Dorsolateral prefrontal cortex (tissue), 122 donors: ENCODE measurements at places on chromosomes 5 and 9.

DNA sequence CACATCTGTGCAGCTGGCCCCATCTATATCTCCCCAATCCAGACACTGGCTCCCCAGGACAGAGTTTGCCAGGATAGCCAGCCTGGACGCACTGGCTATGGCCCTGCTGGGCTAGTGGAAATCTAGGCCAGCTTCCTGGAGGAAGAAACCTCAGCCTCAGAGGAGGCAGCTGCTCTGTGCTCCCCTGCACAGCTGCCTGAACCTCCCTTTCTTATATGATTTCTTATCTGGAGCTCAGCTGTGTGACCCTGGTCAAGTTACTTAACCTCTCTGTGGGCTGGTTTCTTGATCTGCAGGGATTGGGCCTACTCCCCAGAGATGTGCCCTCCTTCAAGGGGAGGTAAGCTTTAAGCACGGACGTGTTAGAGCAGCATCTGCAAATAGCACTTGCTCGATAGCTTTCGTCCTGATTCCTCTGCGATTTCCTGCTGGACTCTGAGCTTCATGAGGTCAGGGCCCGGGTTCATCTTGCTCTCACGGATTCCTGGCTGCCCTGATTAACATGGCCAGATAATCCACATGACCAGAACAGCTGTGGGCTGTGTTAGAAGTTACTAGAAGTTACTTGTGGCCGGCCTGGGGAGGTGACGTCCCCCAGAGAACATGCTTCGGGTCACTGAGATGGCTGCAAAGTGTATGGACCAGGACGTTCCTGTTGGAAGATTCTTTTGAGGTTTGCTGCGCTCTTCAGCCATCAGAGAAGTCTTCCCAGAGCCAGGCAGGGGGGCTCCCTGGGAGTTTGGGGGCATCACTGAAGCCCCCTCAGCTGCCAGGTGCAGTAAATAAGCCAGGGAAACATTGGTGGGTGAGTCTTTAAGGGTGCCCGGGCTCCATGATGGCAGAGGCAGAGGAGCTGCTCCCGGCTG, 14.5 kb downstream of the C9orf50 start:
- no peak for DNase-seq

- DNase-seq, result no peak
These were observed 189.5 kb downstream of the SEC61B start for GRCh38 chr9:99411479-99412115.

DNA sequence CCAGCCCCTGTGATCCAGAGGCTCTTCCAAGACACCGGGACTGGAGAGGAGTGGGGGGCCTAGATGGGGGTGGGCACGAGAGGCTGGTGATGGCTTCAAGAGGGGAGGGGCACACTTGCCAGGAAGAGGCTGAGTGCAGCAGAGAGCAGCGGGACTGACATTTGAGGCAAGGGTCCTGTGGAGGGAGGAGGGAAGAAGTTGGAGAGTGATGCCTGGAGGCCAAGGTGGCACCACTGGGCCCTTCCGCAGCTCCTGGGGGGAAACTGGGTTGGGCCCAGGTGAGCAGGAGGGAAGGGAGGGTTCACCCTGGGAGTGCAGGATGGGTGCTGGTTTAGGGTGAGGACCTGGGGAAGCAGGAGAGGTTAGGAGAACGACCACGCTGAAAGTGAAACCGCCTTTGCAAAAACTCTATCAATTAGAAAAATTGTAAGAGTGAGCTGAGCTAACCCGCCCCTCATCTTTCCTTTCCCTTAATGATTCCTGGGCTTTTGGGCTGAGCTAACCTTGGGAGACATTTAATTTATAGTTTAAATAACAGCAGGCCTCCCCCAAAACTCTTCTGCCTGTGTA, 26.2 kb downstream of the ABO start:
- DNase-seq, result no peak

DNA sequence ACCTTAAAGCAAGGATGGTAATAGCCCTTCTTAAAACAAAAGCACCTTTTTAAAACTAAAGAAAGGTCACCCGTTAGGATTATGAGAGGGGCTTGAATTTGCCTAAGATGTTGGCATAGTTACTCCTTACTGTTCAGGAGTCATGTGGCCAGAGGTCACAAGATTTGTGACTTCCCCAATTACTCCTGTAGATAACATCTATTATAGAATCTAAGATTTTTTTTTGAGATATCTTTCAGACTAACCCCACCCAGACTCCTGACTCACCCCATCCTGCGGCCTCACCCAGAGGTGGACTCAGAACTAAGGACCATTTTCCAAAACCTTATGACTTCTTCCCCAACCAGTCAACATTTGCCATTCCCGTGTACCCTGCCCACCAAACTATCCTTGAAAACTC, 2.4 kb downstream of the CD180 start:
- no peak for DNase-seq

- no peak for DNase-seq
These were observed 7.0 kb downstream of the ADAMTS13 start for GRCh38 chr9:133429214-133429613.

- no peak for DNase-seq
These were observed 252.2 kb upstream of the PANK3 start for GRCh38 chr5:168831383-168831782.
